ENCODE measurements at places on chromosomes 2 and 18.

DNA sequence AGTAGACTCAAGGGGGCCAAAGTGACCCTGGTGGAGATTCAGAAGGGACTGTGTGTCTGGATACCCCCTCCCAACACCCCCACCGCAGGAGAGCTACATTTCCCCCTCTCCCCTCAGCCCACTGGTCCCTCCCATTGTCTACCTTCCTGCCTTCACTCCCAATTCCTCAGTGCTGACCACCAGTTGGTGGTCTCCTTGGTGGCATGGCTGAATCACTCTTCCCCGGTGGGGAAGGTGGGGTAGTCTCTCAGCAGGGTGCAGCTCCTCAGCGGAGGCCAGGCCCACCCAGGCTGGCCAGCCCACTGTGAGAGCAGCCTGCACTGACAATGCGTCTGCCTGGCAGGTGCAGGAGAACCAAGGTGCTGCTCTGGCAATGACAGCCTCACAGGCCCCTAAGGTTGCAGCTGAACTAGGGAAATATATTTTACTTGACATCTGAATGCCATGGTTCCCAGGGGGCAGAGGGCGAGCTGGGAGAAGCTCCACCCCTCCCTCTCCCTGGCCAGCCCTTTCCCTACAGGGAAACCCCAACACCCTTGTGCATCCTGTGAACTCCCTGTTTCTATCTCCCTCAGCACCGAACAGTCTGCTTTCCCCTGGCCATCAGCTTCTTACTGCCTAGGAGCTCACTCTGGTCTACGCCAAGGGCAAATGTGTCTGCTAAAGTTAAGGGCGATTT lies 62.6 kb upstream of the PAX8 start:
- no peak for DNase-seq

GRCh38 chr2:174477759-174478158 lies 9.1 kb downstream of the GPR155 start:
- no peak for DNase-seq

- DNase-seq, result no peak
Measured at GRCh38 chr2:195407783-195408182, 249.2 kb upstream of the SLC39A10 start.

- no peak for DNase-seq
Measured at GRCh38 chr2:134207589-134208209, 46.2 kb upstream of the MGAT5 start.

DNA sequence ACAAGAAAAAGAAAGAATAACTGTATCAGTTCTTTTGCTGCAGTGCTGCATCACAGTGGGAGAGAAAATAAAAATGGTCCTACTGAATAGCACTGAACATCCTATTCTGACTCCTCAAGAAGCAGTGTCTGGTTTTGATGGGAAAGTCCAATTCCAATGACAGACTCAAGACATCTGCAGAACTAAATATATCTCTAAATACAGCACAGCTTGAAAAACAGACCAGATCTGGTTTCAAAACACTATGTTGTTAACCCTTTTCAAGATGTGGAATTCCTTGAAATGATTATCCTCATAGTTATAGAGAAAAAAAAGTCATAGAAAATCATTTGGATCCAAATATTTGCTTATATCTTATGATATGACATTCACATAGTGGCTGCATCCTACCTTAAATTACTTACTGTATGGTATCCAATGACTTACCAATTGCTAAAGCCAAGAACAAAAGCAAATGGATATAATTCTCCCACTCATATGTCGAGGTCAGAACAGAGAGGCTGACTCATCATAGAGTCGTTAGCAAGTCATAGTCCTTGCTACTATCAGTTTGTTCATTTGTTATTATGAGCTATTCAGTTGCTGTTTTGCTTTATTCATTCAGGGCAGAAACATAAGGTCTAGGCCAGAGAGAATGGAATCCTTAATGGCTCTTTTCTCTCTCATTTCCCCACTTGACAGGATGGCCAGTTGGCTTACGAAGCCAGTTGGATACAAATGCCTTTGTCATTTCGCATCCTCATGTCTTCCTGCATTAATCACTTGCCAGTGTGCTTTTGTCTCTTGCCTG lies 62.5 kb upstream of the ACVR2A start:
- no peak for DNase-seq

DNA sequence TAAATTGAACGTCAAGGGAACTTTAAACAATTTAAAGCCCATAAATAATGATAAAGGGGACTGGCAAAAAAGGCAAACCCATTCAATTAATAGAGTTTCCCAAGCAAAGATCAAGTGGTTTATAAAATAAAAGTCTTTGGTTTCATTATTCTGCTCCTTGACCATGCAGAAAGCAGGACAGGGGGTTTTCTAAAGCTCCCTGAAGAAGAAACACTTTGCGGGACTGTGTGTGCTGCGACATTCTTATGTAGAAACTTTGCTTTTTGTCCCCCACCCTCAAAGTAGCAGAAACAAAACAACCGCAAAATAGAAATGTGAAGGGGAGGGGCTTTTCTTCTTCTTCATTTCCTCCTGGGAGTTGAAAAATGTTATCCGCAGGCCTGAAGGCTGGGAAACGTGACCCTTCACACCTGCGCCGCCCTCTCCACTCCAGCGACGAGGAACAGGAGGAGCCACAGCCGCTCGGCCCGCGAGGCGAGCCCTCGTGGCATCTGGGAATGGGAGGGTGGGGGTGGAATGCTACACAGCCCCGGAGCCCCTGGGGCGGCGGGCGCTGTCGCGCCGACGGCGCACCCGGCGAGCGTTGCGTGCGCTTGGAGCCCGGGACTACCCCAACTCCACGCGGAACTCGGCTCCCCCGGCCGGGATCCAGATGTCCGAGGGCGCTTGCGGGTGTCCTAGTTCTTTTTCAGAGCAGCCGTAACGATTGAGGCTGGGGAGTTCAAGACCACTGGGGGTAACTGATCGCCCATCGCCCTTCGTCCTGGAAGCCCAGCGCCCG lies 4.3 kb upstream of the GBX2 start:
- no peak for DNase-seq

- no peak for DNase-seq
Measured at GRCh38 chr18:37402735-37403099, 162.9 kb downstream of the CELF4 start.

DNA sequence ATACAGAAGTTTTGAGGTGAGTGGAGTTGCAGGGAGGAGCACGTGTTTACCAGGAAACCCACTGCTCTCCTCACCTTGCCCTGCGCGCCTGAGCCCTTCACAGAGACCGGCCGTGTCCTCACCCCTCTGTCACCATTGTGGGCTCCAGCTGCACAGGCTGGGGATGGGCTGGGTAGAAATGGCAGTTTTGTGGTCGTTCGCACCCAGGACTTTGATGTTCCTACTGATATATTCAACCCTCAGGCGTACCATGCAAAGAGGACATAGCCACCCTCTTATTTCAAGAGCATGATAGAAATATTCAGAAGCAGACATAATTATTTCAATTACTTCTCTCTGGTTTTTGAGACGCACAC lies 78.2 kb downstream of the GBX2 start:
- no peak for DNase-seq

GRCh38 chr2:209633911-209634310 lies 137.7 kb upstream of the UNC80 start:
- DNase-seq, result no peak

DNA sequence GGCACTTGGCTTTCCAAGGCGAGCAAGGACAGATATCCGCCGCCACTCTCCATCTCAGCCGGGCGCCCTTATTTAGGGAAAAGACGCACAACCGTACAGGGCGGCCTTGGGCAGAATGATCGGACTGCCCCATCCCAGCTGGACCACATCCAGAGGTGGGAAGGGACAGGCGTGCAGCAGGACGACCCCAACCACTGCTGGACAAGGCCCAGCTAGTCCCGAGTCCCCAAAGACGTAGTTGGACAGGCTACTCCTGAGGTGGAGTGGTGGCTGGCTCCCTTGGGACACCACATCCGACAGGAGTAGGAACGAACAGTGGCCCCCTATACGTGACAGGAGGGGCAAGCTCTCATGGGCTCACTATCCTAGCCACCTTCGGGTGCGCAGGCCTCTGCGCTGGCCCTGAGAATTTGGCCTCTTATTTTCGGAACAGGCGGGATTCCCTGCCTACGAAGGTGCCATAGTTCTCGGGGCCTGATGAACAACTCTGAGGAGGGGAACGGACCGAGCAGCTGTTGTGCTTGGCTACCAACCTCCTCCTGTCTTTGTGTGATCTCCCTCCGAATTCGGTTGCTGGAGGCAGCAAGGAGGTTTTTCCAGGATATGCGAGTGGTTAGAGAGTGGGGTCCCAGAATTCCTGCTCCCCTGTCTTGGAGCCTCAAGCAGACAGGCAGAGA lies 2.3 kb downstream of the FEV start:
- no peak for DNase-seq

- DNase-seq, result no peak
Measured at GRCh38 chr2:11920993-11921583, 174.7 kb downstream of the LPIN1 start.

GRCh38 chr18:76483780-76484179 lies 11.3 kb downstream of the ZNF516 start:
- DNase-seq, result no peak

DNA sequence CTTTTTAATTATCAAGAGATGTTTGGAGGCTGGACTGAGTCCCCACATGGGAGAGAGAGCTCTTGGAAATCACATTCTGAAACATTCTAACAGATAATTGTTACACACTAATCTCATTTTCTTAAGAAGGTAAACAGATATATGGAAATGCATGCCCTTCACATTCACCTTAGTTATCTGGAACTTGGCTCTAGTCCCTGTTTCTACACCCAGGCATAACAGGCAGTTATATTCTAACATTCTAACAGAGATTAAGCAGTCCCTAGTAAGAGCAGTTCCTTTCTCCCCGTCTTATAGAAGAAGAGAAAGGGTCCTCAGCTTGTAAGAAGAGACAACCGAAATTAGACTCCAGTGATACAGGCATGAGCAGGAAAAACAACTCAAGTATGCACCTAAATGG lies 385.4 kb downstream of the SOX11 start:
- no peak for DNase-seq

DNA sequence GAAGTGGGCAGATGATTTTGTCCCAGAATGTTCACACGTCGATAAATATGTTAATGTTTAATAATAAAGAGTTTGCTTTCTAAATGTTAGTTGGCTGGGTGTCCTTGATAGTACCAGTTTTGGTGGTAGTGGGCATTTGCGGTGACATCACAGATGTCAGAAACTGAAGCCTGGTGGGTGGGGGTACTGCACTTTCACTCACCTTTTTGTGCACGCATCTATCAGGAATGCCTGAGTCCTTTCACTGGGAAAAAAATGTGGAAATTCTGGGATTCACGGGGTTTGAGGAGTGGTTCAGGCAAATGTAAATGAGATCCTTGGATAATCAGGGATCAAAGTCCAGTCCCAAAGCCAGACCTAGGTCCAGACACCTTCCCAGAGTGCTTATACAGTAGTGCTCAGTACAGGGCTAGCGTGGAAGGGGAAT lies 3.2 kb downstream of the EPAS1 start:
- DNase-seq, result no peak

DNA sequence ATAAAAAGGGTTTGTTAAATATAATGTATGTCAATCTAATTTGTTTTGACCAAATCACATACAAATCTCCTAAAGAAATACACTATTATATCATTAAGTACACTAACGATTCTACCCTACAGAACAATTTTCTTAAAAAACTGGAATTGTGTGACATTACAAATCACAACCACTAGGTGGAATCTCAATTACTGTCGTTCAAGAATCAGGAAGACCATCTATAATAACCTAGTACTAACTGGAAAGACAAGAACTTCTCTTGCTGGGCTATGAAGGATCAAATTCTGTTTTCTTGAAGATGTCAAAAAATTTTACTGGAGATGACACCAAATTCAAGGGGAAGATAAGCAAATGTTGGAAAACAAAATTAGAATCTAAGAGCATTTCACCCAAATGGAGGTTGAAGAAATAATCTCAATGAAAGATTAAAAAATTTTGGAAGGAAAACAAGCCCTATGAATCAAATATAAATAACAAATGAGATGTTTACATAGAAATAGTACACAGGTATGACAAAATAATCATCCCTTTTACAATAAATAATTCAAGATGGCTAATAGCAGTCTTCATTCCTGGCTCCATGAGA lies 110.9 kb downstream of the STK39 start:
- DNase-seq, result no peak

GRCh38 chr18:8943900-8944870 lies 158.3 kb upstream of the NDUFV2 start:
- DNase-seq, result no peak

GRCh38 chr2:104860451-104860790 lies 6.5 kb downstream of the POU3F3 start:
- no peak for DNase-seq

DNA sequence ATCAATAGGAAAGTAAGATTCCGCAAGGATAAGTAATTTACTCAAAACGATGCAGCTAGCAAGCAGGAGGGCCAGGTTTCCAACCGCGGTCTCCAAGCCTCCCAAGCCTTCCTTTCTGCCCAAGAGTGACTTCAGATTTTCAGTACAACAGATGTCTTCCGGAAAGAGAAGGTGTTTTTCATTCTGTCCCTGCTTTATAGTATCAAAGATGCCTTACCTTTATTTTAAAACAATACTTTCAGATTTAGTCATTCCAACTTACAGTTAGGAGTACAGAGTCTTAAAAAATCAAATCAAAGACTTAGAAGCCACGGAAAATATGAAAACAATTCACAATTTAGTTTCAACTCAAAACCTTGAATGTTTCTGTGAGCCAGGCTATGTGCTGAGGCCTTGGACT lies 43.6 kb downstream of the CYB5A start:
- no peak for DNase-seq

DNA sequence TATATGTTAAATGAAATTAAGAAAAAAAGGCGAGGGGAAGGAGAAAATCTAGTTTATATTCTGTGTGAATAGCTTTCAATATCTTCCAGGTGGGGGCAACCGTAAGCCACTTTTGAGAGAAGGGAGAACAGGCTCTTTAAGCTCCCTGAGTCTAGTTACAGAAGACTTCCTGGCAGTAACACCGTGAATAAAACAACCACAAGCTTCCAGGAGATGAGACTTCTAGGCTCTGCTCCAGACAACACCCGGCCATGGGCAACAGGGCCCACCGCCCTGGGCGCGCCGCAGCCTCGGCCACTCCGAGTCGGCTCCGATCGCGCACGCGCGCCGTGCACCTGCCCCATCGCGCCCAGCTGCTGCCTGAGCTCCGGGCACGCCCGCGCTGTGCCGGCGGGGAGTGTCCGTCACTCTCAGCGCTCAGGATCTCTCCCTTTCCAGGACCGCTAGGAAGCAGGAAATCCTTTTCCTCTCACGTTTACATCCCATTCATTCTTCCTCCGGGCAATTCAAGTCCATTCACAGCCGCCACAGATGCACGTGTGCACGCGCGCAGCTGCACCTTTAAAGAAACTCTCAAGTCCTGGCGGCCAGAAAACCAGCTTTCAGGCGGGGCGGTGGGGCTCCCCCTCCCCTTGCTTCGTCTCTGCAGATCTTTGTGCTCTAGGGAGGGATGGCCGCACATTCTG lies 19.4 kb upstream of the PAX3 start:
- peak; percentile 44 for DNase-seq

DNA sequence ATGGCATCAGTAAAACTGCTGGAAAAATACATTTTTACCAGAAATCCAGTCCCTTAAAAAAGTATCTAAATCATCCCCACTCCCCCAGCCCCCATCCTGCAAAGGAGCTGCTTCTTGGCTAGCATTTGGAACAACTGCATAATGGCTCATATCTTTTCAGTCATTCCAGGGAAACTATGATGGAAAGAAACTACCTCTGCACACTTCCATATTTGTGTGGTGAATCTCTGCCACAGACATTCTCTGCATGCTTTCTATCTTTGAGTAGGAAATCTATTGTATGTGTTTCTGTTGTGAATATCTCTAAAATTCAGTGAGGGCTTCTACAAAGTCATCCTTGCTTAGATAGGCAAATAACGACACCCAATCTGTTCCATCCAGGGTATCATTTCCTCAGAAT lies 632.3 kb downstream of the LRP1B start:
- DNase-seq, result no peak
